ENCODE measurements at places on chromosomes 2 and 18.

DNA sequence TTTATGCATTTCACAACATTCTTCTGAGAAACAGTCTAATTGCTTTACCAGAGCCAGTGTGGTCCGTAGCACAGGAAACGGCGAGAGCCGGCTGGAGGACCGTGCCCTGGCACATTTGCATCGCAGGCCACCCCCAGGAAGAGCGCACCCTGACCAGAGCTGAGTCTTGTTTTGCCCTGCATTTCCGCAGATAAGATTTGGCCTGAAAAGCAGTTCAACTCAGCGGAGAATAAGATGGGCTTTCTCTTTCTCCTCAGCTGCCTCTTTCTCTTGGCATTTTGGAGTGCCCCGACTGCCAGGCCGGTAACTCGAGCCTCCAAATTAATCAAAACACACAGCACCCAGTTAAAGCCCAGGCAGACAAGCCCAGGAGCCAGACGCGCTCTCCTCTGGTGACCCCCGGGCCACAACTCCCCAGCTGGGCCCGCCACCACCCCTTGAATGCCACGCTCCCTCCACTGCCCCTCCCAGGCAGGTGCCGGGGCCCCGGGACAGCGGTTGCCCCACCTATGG, 464 bp downstream of the COL4A4 start:
- no peak for DNase-seq

GRCh38 chr18:78151234-78151633, 828.4 kb upstream of the SALL3 start:
- no peak for DNase-seq

- no peak for DNase-seq
Observed at GRCh38 chr2:18549083-18549482, 11.4 kb downstream of the RDH14 start.

GRCh38 chr2:134411828-134412638, 158.2 kb downstream of the MGAT5 start:
- peak; percentile 57 for DNase-seq

- DNase-seq = no peak
Observed at GRCh38 chr2:215917953-215918620, 95.3 kb downstream of the MREG start.

GRCh38 chr18:60049172-60049571, 149.4 kb downstream of the PMAIP1 start:
- no peak for DNase-seq

GRCh38 chr2:120957905-120958304, 222.2 kb downstream of the GLI2 start:
- no peak for DNase-seq

DNA sequence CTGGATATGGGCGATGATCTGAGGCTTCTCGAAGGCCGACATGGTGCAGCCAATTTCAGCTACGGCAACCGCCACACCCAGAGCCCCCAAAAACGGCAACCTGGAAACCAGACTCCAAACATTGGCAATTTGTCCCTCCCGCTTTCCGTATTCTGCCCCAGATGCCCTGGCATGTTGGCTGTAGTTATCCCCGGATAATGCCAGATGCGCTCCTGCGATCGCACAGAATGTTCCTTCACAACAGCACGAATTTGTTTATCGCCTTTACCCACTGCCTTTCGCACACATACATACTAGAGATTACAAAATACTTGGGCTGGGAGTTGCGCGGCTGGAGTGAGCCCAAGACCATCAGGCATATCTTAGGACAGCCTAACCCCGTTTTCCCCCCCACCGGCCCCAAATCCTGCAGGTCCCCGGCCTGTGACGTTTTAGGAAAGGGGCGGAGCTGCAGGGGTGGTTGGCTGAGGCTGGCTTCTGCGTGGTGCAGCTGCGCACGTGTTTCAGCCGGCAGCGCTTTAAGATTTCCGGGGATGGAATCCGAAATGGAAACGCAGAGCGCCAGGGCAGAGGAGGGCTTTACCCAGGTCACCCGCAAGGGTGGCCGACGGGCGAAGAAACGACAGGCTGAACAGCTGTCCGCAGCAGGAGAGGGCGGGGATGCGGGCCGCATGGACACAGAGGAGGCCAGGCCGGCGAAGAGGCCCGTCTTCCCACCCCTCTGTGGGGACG, at the start of gene PNO1:
Gene PNO1 (plus strand): TSS at position 487 of the 732 bp plus-strand sequence. CDS start 47 bp downstream, at position 534.
- DNase-seq = peak; percentile 90

DNA sequence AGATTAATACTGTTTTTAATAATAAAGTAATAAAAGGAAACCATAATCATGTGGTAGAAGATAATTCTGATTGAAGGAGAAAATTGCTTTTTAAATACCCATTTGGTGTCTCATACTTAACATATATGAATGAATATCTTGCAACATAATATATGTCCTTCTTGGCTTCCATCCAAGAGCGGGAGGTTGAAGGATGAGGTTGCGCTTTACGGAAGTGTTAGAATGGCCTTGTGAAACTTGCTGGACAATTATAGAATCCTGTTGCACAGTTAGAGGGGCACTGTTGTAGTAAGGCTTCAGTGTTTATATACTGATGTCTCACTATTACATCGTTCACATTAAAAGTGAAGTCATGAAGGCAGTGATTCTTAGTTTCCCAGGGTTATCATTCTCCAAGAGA, 9.4 kb downstream of the INSIG2 start:
- no peak for DNase-seq

- no peak for DNase-seq
Observed at GRCh38 chr2:141923657-141924056, 207.2 kb downstream of the LRP1B start.

DNA sequence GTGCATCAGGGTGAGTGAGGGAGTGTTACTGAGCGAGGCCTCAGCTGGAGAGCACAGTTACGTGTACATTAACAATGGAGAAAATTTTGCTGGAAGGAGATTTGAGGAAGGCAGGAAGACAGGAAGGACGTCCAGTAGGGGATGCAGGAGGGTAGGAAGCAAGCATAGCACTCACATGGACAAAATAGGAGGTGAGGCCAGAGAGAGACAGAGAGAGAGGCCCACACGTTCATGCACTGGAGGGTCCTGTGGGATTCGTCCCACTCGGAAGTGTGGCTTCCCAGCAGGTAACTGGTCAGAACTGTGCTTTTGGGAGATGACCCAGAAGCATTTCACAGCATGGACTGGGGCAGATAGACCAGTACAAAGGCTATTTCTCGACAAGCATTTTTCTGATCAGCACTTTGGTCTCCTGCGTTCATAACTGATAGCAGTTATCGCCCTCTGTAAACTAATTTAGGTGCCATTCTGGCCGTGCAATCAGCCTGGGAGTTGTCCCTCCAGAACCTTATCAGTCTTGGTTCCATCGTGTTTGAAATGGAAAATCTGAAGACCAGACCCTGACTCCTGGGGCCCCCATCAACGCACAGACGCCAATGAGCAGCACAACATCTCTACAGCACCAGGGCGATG, 5.7 kb downstream of the LCT start:
- no peak for DNase-seq

DNA sequence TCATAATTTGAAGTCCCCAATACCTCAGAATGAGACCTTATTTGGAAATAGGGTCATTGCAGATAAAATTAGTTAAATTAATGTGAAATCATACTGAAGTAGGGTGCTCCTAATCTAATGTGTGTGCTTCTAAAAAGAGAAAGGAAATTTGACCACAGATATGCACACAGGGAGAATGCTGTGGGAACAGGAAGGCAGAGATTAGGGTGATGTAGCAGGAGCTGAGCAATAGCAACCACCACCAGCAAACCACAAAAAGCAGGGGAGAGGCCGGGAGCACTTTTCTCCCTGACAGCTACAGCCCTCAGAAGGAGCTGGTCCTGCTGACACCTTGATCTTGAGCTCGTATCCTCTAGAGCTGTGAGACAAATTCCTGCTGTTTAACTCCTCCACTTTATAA, 24.6 kb upstream of the SCG2 start:
- DNase-seq = no peak

- DNase-seq = no peak
Observed at GRCh38 chr2:127414638-127415592, 3.3 kb upstream of the PROC start.

DNA sequence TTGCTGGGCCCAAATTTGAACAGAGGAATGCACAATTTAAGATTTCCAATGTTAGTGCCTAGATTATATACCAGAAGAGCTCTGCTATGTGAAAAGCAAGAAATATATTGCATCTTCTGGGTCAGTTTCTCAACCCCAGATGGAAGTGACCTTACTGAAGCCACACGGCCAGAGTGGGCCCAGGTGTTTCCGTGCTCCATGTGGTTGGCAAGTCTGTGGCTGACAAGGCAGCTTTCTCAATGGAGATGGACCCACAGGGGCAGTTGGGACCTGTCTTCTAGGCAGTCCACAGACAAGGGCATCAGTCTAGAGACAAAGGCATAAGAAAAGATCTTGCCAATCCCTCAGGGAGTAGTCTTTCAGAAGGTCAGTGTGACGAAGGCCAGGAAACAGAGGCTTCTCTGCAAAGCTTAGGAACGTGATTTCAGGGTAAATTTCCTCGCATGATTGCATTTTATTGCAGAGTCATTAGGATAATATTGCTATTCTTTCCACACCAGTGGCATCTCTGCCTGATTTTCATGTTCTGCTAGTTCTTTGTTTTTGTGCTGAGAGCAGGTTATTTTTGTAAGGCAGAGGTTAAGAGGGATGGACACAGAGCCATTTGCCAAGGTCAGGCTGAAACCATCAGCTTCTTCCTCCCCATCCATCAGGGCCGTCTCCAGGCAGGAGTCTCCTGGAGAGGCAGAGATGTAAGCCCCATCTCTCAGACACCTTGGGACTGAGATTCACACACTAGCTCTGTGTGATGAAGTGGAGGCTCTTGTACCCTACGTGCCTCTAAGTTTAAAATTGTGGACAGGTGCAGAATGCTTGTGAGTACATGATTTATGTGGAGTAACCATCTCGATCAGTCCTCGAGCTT, 202.1 kb downstream of the ANKRD30B start:
- DNase-seq = no peak

DNA sequence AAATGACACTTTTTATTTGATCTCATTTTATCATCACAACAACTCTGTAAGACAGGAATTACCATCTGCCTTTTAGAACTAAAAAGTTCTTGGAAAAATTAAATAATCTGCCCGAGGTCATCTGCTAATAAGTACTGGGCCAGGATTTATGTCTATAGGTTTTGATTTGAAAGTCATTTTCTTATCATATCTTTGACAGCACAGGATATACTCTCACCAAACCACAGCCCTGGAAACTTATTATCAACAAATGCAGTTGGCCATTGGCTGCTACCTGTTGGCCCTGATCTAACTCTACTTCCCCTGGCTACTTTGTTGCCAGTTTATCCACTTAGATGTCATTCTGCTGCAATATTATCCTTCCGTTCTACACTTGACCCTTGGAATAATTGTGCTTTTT, 354.6 kb downstream of the RAD51AP2 start:
- DNase-seq = no peak

GRCh38 chr2:45643095-45643494, 8.4 kb upstream of the PRKCE start:
- no peak for DNase-seq

DNA sequence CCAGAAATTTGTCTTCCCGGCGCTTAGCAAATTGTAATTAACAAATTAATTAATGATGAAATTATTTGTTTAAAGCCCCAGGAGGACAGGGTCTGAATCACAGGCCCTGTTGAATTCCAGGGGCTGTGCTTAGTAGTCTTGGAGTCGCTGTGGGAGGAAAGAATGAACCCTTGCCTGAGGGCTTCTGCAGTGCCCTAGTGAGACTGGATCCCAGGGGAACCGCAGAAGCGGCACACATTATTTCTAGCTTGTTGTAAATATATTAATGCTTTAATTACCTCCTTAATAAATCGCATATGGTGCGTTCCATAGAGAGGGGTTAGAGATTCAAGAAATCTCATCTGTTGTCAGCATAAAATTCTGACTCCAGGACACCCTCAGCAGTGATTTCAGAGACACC, 235.4 kb downstream of the CELF4 start:
- no peak for DNase-seq

DNA sequence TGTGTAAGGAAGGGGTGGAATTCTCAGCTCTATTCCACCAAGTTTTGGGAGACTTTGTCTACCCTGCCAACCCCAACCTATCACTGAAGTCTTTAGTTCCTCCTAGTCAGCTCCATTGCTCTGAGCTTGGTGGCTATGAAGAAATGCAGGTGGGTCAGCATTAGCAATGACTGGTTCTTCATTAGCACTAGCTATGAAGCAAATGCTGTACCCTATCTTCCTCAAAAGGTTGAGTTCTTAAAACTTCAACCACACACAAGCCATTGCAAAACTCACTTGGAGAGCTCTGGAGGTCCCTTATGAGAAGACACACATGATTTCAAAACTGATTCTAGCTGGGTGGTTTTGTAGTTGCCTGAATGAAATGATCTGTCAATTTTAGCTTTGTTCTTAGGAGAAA, 193.8 kb downstream of the IKZF2 start:
- no peak for DNase-seq

DNA sequence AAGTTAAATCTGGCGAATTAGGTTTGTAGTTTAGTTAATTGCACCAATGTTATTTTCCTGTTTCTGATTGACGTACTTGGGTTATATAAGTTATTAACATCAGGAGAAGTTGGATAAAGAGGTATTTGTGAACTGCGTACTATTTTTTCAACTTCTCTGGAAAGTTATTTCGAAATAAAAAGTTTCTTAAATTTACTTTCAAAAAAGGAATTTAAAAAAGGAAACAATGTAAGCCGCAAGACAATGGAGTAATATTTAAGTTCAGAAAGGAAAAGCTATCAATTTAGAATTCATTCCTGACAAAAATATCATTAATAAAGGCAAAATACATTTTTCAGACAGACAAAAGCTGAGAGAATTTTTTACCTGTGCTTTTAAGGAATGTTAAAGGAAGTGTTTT, 47.7 kb downstream of the RAB10 start:
- DNase-seq = no peak

GRCh38 chr2:238145851-238146250, 7.4 kb downstream of the KLHL30 start:
- no peak for DNase-seq

DNA sequence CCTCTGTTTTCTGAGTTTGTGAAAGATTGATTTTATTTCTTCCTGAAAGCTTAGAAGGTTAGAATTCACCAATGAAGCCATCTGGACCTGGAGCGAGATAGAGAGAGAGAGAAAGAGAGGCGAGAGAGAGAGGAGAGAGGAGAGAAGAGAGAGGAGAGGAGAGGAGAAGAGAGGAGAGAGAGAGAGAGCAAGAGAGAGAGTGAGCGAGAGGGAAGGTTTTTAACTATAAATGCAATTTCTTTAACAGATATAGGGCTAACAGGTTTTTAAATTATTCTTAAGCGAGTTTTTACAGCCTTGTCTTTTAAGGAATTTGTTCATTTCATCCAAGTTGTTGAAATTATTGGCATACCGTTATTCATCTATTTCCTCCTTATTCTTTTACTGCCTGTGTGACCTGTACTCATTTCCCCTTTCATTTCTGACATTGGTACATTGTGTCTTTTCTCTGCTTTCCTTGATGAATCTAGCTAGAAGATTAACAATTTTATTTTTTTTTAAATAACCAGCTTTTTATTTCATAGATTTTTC, 56.1 kb downstream of the BABAM2 start:
- DNase-seq = no peak

- no peak for DNase-seq
Observed at GRCh38 chr18:59669872-59670657, 27.2 kb downstream of the CCBE1 start.

- DNase-seq = no peak
Observed at GRCh38 chr2:240998995-240999791, 775 bp downstream of the SNED1 start.

Data from stimulated activated CD4-positive, alpha-beta T cell treated with anti-CD3 and anti-CD28 coated beads, Interleukin-1b, Interleukin-23, amount 100 ng/mL, for 1 hour (primary cell).